Upper lobe of left lung (tissue), 6 donors: ENCODE measurements at places on chromosomes 7 and 10. TPM values are rescaled to one million over a fixed set of nuclear protein-coding genes. Genes with fewer than 3 reads are reported as not detected.

The KCND2 gene
- 0.31 TPM for total RNA-seq

The PODXL gene
- 108 TPM for total RNA-seq

The SYT15 gene
- total RNA-seq, result 50.6 TPM

DNA sequence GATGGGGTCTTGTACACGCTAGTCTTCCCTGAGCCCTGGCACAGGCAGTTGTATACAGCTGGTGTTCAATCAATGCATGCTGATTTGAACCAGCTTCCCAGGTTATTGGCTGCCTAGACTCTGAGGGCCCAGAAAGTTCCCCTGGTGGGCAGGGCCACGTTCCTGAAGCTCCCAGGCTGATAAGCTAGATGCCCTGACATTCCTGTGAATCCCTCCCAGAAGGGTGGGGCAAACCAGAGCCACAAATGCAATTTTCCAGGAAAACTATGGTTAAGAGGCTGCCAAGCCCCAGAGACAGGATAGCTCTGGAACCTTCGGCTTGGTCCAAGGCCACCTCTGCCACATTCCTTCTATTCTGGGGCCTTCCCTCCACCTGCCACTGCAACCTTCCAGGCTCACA lies 78.2 kb downstream of the FAM53B start:
- no peak for DNase-seq

GRCh38 chr10:29968585-29968984 lies 90.8 kb downstream of the JCAD start:
- DNase-seq, result no peak

- no peak for DNase-seq
These were observed 28.6 kb upstream of the RASGEF1A start for GRCh38 chr10:43295436-43295835.

GRCh38 chr7:152660021-152660420 lies 15.9 kb downstream of the XRCC2 start:
- no peak for DNase-seq

GRCh38 chr7:92669616-92670165 lies 79.5 kb upstream of the FAM133B start:
- DNase-seq, result no peak

- DNase-seq, result no peak
These were observed 14.6 kb downstream of the PPIF start for GRCh38 chr10:79361726-79362397.
